Activated CD4-positive, CD25-positive, alpha-beta regulatory T cell treated with anti-CD3 and anti-CD28 coated beads, Interleukin-2, amount 50 U/mL, for 16 hours (primary cell): ENCODE measurements at places on chromosomes 11 and 22.

GRCh38 chr11:95453616-95454171, 222.7 kb upstream of the SESN3 start:
- no peak for DNase-seq

- no peak for DNase-seq
These were observed 51.4 kb downstream of the JAM3 start for GRCh38 chr11:134120143-134120850.

- no peak for DNase-seq
These were observed 636.6 kb downstream of the NTM start for GRCh38 chr11:132006884-132007580.

DNA sequence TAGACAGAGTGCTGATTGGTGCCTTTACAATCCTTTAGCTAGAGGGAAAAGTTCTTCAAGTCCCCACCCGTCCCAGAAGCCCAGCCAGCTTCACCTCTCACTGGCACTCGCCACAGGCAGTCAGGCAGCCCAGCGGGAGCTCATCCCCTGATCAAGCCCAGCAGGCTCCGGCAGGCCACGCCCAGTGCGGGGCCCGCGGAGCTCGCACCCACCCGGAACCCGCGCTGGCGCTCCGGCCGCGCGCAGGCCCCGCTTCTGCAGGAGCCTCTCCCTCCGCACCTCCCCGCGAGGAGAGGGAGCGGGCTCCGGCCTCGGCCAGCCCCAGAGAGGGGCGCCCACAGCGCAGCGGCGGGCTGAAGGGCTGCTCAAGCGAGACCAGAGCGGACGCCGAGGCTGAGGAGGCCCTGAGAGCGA, 202.4 kb upstream of the PDGFD start:
- no peak for DNase-seq

- DNase-seq, result no peak
These were observed 48.3 kb upstream of the PICALM start for GRCh38 chr11:86117001-86117711.

DNA sequence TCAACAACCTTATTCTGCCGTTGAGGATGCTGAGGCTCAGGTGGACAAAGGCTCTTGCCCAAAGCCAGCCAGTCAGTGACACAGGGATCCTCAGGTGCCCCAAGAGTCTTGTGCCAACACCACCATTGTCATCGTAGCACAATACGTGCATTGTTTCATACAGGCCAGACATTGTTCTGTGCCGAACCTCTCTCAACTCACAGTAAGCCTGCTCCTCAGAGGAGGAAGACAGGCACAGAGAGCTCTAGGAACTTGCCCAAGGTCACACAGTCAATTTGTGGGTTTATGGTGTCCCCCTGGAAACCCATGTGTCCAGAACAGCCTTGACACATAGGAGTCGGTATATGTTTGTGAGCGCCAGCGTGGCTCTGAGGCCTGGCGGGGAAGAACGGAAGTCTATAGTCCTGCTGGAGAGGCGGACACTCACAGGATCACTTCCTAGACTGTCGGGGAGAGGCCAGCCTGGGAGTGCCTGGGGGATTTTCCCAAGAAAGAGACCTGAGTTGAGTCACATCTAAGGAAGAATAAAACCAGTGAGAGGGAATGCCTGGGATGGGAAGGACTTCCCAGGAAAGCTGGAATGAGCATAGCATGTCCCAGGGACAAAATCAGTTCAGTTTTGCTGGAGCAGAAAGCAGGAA, 20.2 kb downstream of the LIF start:
- no peak for DNase-seq

DNA sequence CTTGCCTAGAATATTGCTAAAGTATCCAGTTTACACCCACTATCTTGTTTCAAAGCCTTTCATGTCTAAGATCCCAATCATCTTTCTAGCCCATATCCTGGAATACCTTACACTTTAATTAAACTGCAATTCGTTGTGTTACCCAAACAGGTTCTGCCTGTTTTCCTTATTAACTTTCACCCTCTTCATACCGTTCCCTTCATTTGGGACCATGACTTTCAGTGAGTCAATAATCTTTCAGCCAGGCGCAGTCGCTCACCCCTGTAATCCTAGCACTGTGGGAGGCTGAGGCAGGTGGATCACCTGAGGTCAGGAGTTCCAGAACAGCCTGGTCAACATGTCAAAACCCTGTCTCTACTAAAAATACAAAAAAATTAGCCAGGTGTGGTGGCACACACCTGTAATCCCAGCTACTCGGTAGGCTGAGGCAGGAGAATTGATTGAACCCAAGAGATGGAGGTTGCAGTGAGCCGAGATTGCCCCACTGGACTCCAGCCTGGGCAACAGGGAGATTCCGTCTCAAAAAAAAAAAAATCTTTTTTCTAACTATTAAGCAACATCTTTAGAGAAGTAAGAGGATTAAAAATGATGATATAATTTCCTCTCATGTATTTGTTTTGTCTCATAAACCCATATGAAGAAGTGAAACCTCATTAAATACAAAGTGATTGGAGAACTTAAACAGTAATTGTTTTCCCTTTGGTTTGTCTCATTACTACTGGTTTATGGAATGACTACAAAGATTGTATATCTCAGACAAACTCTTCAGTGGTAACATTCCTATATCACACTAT, 20.7 kb downstream of the DMC1 start:
- DNase-seq, result no peak

GRCh38 chr22:46682011-46682731, 55.9 kb downstream of the CERK start:
- no peak for DNase-seq

- no peak for DNase-seq
These were observed 74.4 kb downstream of the MS4A13 start for GRCh38 chr11:60589611-60590010.

GRCh38 chr11:127789927-127790326, 789.4 kb upstream of the KIRREL3 start:
- no peak for DNase-seq

- no peak for DNase-seq
These were observed 10.9 kb downstream of the NCF4 start for GRCh38 chr22:36871669-36872081.

DNA sequence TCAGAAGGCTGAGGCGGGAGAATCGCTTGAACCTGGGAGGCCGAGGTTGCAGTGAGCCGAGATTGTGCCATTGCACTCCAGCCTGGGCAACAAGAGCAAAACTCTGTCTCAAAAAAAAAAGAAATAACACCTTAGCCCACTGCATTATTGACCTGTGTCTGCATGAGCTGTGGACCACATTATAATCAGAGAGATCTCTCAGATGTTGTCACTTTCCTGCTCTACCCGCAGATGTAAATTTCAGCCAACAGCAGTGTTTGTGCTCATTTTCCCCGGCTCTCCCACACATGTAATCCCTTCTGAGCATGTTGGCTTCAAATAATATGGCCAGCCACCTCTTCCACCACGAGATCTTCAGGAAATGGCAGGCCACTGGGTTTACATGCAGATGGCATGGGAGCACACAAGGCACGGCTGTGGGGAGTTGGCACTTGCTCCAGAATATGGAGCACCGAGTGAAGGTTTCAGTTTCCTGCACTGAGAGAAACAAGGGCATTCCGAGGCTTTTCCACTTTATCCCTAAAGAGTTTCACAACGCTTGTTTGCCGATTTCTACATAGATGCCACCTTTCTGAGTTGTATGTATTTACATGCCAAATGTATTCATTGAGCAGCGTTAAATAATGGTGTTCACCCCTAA, 19.7 kb downstream of the CDPF1 start:
- no peak for DNase-seq

DNA sequence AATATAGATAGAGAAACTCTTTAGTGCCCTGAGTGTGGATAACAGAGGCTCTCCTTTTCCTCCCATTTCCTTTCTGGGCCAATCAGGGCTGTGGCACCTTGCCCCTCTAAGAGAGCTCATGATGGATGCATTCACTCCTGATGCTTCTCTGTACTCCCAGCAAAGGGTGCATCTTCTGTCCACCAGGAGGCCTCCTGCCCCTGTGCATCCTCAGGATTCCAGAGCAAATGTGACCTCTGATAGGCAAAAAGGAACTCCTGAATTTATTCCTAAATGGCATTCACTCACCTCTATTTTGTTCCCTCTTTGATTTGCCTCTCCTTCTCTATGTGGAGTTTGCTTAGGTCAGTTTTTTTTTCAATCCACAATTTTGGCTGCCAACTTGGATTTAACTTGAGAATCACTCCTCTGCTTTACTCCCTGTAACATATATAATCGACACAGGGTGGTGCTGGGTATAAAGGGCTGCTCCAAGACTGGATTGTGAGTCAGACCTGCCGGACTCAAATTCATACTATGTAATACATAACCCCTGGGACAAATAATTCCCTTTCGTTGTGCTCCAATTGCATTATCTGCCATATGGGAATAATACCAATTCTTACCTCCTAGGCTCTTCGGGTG, 1.1 kb upstream of the MRGPRX4 start:
- DNase-seq, result no peak
